ENCODE measurements at places on chromosomes 12 and 14.
A peak's percentile ranks its signal among the peaks of the same experiment; 100 is the strongest.

GRCh38 chr12:120971299-120972180, 6.8 kb upstream of the HNF1A start:
- peak; percentile 35 for DNase-seq

GRCh38 chr14:74984236-74985027, 18.3 kb upstream of the EIF2B2 start:
- DNase-seq: no peak

- DNase-seq: no peak
Observed at GRCh38 chr12:20144341-20144740, 224.0 kb upstream of the PDE3A start.

- no peak for DNase-seq
Observed at GRCh38 chr14:55707365-55707804, 127.4 kb downstream of the KTN1 start.

GRCh38 chr12:132081423-132081822, 62.7 kb downstream of the DDX51 start:
- DNase-seq: no peak

DNA sequence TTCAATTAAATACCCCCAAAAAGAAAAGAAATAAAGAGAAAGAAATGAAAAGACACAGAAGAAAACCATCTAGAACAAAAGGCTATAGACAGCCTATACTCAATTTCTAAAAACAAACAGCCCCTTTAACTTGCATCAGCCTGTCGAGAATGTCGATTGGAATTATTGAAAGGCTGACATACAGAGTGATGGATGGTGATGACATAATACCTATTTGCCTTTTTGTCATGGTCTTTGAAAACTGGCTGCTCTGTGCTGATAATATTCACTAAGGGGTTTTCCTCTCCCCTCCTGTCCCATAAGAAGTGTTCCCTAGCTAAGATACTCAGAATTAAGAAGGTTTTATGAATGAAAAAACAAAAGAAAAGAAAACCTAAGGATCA, 393.7 kb downstream of the SOX5 start:
- DNase-seq: peak; percentile 12

DNA sequence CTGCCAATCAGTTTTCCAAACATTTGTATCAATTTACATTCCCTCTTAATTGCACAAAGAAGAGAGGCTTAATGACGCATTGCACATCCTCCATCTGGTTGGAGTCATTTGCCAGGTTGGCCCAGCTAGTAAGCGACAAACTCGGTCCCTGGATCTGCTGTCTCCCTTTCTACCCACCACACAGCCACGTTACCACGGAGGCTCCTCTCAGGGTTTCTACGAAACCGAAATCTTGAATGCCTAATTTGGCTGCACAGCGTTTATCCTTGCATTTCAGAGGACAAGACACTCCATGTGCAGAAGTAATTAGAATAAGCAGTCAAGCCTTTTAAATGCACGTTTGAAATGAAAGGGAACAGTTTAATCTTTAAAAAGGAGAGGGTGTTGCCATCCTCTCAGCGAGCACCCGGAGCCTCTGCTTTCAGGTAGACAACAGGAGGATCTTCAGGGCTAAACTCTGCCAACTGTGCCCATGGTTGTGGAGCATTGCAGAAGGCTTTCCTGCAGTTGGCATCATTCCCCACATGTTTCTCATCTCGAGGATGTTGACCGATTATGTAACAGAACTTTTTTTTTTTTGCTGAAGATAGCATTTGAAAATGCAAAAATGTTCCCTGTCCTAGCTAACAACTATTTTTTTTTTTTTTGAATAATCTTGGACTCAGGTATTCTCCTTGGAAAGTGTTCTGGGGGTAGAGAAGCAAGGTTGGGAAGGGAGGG, 37.8 kb downstream of the SLC24A4 start:
- no peak for DNase-seq

DNA sequence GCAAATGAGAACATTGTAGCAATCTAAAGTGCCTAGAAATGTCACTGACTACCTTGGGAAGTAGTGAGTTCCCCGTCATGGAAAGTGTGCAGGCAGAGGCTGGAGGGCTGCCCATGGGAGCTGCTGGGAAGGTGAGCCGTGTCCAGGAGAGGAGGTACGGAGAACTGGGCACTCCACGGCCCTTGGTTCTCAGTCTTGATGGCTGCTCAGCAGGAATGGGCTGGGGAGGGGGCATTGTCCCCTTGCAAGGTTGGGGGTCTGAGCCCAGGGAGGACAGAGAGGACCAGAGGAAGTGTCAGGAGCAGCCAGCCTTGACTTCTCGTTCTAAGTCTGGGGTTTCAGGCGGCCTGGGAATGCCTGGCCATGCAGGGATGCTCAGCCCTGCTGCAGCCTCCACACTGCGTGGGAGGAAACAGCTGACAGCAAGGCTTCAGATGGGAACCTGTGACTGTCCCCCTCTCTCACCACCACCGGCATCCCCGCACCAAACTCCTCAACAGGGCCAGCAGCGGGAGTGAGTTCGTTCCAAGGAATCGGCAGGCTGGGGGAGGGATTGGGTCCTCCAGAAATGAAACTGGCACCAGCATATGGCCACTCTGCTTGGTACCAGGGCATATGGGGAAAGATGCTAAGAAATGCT, 140.2 kb downstream of the BCL11B start:
- DNase-seq: no peak

DNA sequence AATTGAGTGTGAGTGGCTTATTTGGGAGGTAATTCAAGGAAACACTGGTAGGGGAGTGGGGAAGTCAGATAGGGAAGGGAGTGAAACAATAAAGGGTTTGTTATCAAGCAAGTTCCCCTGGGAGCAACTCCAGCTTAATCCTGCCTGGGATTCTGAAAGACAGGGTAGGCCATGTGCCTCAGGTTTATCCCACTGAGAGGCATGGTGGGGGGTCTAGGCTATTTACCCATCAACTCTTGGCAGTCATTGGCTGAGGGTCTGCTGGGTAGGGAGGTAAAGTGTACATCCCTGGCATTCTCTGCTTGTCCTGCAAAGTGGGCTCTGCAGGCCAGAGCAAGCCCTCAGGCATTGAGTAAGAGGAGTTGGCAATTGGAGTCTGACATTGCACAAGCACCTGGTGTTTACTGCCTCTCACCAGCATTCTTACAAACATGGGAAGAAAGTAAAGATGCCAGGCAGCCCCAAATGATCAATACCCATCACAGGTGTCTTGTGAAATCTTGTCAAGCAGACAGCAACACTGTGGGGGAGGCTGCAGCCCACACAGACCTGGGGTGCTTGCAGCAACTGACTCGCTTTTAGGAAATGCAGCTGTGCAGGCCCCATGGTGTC, 169.3 kb downstream of the KTN1 start:
- no peak for DNase-seq

DNA sequence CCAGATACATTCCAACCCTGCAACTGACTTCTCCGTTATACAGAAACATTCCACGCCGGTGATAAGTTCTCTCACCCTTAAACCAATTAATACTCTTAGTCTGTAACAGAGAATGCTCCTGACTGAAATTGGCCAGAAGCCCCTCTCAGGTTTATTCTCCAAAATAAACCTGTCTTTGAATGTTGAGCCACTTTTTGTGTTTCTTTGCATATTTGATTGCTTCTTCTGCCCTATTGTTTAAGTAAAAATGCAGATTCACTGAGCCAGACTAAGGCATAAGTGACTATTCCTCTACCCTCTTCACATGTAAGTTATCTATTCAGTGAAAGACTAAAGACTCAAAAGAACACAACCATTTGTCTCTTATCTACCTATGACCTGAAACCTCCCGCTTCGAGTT, 3.6 kb upstream of the AVPR1A start:
- no peak for DNase-seq

GRCh38 chr14:77203611-77204458, 22.2 kb downstream of the TMEM63C start:
- DNase-seq: no peak

DNA sequence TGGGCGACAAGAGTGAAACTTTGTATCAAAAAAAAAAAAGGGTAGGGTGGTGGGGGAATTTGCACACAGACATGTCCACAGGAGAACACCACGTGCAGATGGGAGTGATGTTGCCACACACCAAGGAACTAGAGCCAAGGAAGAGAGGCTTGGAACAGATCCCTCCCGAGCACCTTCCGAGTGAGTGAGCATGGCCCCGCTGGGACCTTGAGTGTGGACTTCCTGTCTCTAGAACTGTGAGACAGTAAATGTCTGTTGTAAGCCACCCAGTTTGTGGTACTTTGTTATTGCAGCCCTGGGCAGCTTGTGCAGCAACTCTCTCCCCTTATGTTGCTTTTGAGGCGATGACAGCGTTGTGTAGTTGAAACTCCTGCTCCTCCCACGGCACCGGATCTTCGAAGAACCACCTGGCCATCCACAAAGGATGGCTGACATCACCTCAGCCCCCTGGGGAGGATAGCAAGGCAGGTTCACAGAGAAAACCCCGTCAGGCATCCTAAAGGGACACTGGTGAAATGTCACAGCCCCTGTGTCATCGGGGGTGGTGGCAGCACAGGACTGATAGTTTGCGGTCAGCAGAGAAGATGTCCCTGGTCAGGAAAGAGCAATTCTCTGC, 54.7 kb upstream of the PLEKHG3 start:
- no peak for DNase-seq

DNA sequence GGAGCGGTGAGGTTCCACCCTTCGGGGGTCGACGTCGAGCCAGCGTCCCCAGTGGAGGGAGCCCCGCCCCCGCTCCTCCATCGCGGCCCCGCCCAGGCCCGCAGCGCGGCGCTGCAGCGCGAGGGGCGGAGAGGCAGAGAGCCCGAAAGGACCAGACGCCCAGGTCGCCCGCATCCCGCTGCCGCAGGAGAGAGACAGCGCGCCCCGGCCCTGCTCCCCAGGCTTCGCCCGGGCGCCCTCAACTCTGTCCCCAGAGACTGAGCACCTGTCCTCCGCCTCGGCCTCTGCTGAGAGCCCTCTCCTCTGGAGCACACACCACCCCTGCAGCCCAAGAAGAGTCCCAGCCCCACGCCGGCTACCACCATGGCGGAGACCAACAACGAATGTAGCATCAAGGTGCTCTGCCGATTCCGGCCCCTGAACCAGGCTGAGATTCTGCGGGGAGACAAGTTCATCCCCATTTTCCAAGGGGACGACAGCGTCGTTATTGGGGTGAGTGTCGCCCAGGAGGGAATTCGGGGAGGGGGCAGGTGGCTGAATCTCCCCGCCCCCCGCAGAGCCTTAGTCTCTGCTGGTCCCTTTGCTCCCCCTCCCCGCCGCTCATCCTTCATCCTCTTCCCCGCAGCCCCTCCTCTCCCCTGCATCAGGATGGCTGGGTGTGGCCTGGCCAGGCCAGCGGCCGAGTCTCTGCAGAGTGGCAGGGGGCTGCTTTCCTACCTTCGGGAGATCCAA, at the start of gene KIF5A:
Gene KIF5A (plus strand): TSS at position 136 of the 732 bp plus-strand sequence. CDS start 228 bp downstream, at position 364.
- DNase-seq: peak; percentile 49

- DNase-seq: no peak
Observed at GRCh38 chr14:32492457-32492856, 163.4 kb downstream of the AKAP6 start.

DNA sequence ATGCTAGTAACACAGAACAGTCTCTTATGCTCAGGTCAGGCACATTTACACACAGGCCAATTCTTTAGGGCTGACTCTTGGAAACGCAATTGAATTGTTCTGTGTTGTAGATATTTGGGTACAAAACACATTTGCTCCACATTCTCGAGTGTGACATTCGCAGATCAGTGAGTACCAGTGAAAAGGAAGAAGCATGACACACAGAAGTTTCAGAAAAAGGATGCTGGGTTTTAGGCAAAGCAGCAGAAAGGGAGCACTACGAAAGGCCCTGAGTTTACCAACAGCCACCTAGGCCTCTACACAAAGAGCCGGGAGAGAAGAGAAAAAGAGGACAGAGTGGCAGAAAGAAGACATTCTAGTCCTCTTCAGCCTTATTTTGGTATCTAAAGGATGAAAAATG, 254.4 kb upstream of the BTG1 start:
- DNase-seq: no peak

DNA sequence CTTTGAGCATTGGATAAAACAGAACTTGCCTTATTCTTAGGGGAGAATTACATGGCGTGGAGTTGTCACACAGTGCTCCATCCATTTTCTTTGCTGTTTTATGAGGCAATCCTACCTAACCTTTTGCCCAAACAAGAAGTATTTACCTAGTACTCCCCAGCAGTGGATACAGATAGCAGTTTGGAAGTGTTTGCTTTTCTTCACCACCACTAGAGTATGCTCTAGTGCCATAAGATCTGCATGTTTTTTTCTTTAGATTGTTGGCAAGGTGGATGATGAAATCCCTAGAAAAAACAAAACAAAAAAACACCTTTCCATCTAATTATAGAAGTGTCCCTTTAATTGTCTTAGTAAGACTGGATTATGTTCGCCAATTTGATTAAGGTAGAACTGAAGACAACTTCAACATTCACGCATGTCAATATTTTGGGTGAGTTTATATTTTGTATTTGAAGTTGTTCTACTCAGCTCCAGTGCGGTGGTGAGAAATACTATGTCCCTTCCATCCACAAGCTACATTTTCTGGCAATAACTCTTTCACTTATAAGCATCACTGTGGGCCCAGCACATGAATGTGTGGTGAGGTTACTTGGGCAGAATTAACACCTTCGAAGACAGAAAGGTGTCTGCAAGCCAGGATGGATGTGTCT, 23.6 kb upstream of the TMEM260 start:
- DNase-seq: peak; percentile 25

All from NCI-H774 (cell line).